ENCODE measurements at places on chromosomes 3 and 15.

DNA sequence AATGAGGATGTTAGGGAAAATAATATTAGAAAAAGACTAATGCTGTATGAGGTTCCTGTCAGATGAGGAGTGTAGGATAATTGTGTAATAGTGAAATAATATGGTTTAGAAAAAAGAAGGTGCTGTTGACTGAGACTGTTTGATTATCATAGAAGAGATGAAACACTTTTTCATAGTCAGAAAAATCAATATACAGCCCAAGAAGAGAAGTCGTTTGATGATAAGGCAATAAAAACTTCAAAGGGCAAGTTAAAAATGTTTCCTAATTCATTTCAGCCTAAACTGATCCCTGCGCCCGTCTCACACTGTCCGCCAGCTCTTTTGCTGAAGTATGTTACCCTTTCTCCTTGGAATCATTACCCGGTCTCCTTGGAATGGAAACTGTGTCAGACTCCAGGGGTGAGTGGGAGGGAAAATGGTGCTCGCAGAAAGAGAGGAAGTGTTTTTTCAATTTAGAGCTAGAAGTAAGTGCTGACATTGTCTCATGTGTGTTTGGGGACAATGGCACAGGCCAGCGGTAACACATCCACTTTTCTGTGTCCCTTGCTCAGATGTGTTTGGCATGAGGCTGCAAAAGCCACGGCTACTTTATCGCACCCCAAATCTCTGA, 23.6 kb downstream of the DUT start:
- no peak for DNase-seq

DNA sequence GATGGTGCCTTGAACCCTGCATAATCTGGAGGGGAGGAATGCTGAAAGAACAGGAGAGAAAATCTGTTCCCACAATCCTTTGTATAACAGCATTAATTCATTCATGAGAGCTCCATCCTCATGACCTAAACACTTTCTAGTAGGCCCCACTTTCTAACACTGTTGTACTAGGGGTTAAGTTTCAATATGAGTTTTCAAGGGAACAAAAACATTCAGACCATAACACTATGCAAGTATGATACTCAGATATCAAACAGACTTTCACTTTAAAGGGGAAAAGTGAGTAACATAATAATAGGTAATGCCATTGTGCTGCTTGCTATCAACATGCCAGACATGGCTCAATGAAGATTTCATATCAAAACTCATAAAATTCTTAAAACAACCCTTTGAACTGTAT, 32.4 kb upstream of the PLSCR2 start:
- DNase-seq = no peak

- DNase-seq = no peak
Observed at GRCh38 chr3:99753268-99753975, 64.2 kb upstream of the CMSS1 start.

DNA sequence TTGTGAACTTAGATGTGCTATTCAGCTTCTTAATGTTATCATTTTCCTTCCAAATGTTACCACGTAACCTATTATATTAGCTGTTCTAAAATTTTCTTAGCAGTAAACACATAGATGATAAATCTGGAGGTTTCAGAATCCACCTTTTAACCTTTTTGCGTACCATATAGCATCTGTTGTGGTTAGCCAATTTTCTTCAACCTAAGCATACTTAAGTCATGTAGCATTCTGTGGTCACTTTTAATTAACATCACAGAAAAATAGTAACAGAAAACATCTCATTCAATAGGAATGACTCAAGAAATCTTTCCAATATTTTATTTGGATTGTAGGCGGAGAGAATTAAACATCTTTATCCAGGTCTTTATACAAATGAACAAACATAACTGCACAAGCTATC, 1465.3 kb upstream of the GBE1 start:
- no peak for DNase-seq

DNA sequence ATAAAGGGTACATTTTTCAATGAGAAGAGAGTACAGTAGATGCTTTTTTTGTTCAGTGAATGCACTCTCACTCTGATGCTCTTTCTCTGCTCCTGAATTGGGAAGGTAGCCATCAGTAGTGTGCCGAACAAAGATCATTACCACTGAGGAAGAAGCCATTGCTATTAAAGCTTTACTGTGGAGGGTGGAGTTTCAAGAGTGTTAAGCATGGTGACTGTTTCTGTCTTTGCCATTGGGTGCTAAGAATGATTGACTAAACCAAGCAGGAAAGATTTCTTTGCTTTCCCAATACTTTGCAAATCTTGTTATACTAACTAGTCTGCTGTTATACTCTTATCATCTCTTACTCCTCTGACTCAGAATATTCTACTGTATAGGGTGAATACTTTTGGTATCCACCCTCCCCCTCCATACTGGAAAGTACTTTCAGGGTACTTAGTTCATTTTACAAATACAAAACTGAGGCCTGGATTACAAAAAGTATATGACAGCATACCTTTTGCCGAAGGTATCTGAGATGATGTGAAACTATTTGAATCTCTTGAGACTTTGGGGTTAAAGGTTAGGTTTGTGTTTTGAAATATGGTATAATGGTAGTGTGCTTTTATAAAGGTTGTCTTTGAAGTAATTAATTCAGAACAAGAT, 1.7 kb downstream of the RAB11A start:
- no peak for DNase-seq

DNA sequence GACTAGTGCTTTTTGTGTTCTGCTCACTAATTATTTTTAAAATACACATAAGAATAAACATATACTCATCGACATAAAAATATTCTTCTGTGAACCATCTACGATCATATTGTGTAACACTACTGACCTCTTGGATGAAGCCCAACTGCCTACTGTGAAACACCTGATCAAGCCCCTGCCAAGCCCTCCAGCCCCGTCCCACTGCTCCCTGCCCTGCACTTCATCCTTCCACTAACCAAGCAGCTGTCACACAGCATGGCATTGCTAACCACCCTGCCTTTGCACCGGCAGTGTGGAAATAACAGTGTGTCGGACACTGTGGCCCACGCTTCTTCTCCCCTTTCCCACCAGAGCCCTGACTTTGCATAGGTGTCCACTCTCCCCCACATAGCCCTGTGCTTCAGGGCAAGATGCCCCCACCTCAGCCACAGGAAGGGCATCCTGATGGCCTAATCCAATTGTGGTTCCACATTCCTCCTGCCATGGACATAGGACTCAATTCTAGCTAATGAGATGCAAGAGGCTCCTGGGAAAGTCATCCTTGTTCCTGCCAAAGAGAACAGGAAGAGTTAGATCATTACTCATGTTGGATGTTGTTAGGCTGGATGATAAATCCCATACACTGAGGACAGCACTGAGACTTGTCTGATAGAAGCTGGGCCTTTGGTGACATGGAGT, 35.0 kb upstream of the ARID3B start:
- no peak for DNase-seq

GRCh38 chr3:58403513-58404109, 30.0 kb downstream of the PDHB start:
- DNase-seq = no peak

DNA sequence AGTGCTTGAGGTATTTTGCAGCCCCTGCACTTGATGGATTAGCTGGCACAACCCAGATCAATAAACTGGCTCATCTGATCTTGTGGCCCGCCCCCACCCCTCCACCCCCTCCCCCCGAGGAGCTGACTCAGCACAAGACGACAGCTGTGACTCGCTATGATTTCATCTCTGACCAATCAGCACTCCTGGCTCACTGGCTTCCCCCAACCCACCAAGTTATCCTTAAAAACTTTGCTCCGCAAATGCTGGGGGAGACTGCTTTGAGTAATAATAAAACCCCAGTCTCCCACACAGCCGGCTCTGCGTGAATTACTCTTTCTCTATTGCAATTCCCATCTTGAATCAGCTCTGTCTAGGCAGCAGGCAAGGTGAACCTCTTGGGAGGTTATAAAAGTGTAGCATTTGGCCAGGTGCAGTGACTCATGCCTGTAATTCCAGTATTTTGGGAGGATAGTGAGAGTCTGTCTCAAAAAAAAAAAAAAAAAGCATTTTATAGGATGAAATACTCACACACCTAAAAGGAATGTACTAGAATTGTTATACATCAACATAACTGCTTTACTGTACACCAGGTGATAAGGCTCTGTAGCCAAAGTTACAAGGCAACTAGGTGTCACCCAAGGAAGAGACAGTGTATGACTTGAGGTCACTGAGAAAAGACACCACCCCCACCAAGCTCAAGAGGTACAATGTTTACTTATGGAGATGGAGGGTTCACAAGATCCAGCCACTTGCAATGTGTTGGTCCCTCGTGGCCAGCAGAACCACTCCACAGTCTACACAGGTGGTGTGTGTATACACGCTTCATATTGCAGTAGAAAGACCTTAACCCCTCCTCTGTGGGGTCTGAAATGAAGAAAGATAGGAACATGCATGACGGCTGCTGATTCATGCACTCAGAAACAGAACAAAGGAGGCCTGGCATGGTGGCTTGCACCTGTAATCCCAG, 8.6 kb downstream of the ZNF445 start:
- DNase-seq = no peak

GRCh38 chr3:188126276-188126675, 27.7 kb upstream of the LPP start:
- DNase-seq = no peak

- no peak for DNase-seq
Observed at GRCh38 chr15:57743424-57743823, 36.9 kb downstream of the POLR2M start.

GRCh38 chr15:63072023-63072650, 29.6 kb downstream of the TPM1 start:
- no peak for DNase-seq

DNA sequence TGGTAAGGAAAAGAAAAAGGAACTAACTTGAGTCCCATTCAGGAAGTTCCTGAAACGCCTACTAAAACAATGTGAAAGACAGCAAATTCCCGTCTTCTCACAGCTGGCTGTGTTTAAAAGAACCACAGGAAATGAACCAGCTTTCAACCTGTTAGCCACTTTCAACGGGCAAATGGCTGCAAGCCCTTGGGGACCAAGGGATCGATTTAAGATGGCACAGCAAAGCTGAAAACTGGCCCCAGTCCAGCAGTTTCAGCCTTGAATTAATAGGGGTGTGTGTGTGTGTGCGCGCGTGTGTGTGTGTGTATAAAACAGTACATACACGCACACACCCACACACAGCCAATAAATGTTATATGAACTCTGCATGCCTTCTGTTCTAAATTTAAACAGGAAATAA, 168.7 kb upstream of the TMCO5A start:
- DNase-seq = no peak

GRCh38 chr3:128617557-128618397, 32.8 kb downstream of the RPN1 start:
- DNase-seq = peak; percentile 98

DNA sequence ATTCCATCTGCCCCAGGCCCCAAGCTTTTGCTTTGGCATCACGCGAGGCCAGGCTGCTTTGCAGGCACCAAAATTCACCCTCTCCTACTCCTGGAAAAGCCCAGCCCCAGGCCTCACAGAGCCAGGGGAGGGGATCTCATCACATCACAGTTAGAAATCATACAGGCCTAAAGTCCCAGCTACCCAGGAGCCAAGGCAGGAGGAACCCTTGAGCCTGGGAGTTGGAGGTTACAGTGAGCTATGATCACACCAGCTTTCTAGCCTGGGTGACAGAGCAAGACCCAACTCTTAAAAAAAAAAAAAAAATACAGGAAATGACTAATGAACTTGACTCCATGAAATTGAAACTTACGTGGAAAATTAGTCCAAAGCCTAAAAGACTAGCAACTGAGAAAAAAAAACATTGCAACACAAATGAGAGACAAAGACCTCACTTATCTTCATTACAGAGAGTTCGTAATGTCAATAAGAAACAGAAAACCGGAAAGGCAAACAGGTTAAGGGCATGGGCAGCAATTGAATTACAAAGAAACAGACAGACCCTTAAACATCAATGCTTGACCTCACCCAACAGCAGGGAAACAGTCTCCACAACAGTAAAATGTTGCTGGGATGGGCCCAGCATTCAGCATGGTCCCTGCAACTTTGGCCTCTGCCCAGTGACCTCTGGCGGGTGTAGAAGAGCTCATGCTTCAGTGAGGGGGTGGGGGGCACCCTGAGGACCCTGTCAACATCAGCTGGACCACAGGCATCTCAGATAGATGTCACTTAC, 151.5 kb downstream of the LRRK1 start:
- no peak for DNase-seq

DNA sequence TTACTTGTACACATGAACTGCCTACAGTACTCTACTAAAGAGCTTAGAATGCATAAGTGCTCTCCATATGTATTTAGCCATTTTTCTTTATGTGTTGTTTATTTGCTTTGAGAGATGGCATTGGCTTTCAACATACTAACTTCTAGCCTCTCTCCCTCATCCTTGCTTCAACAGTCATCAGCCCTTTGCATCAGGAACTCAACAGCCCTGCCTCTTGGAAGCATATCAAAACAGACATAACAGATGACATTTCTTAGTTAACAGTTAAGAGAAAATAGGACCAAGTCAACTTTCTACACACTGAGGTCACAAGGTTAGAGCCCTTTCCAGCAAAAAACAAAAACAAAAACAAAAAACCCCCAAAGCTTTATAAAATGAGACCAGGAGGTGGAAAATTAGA, 145.6 kb downstream of the TCF12 start:
- no peak for DNase-seq

DNA sequence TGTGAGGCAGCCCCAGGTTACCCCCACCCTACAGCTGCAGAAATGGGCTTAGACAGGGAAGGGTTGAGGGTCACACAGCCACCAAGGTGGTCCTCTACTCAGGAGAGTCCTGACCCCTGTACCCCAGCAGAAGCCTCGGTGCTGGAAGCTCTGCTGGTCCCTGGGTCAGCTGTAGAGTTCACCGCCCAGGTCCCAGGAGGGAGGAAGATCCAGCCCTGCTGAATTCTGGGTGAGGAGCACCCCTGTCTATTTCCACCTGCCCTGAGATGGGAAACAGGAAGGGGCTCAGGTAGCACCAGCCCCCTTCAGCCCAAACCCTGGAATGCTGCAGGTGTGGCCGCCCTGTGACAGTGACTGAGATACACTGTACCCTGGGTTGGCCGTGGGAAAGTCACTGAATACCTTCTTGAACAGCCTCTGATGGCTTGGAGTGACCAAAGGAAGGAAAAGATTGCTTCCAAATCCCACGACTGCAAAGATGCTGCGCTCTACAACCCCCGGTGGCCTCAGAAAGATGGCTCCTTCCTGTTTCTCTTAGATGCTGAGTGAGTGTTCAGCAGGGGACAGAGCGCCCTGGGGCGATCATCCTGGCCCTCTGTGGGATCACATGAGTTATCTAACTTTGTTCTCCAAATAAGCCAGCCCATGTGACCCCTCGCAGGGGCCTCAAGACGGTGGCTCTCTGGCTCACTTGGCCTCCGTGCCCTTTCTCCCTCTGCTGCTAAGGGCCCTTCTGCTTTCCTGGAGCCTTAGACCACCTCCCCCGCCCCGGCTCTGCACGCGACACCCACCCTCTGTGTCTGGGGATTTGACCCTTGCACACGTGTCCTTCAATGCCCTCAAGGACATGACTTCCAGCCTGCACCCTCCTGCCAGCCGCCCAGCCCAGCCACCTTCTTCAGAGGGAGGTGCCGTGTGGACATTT, 141.9 kb downstream of the NSMCE3 start:
- no peak for DNase-seq

DNA sequence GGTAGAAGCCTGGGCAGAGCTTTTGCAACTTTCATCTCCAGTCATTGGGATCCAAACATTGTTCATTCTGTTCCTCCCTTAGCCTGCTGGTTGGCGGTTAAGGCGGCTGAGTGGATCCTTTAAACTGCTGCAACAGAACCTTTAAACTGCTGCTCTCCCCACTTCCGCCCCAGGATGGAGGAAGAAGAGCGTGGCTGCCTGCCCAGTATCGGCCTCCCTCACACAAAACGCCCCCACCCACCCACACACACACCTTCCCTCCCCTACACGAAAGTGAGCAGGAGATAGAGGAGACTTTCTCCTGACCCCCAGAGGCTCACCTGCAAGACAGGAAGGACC, 460 bp upstream of the ZMAT3 start:
- peak; percentile 5 for DNase-seq

GRCh38 chr15:56017920-56018319, 24.5 kb upstream of the NEDD4 start:
- DNase-seq = no peak
